ENCODE measurements at places on chromosomes 11 and 22.

DNA sequence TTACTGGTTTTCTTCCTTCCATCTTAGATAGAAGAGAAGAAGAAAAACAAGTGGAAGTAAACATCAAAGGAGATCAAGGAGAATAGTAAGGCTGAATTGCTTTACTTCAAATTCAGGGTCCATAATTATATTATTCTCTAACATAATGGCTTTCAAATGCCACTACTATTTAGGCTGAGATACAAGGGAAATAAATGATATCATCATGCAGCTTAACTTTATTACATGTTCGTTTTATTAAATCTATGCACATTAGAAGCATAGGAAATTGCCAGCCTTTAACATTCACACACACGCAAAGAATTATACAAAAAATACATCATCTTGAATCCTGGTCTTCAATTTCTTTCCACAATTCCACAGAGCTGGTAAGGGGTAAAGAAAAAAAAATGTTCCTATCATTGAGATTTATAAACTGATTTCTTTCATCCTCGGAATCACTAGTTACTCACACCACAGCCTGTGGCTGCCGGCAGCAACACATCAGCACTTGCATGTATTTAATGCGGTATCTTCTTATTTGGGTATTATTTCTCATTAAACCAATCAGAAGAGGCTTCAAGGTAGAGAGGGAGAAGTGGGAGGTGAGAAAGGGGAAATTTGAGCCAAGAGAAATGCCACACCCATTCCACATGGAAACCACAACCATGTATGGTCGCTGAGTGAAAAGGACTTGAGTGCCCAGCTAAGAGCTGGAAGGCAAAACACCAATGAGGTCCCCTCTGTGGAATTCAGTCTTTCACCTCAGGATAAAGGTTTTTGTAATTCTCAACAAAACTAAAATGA is 26.3 kb downstream of the SYTL2 start:
- no peak for DNase-seq

DNA sequence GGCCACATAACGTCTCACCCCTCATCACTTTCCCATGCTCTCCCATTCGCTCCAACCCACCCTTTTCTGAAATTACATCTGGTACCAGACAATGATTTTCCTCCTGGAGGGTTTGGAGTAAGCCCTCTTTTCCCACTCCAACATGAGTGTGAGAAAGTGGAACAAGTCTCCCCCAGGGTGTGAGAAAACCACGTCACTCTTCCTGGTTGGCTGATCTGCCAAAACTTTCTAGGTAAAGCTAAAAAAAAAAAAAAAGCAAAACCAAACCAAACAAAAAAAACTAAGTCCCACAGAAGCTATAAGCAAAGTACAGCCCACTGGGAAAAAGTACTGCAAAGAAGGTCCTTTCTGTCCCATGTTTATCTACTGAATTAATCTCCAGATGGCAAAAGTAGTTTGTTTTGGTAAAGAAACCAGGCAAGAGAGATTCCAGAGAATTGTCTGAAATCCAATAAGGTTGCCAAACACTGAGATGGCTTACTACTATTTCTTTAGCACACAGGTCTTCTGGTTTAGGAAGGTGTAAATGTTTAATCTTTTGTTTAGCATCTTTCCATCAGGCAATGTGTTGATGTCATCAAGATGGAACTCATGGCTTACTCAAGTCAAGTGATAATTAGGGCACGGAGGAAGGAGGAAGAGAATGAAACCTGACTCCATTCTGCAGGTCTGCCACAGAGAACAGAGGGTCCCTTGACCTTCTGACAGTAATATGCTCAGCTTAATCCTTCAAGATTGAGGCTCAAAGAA is 395.6 kb downstream of the LARGE1 start:
- no peak for DNase-seq

GRCh38 chr11:130330101-130330684 is 15.5 kb upstream of the ZBTB44 start:
- no peak for DNase-seq

DNA sequence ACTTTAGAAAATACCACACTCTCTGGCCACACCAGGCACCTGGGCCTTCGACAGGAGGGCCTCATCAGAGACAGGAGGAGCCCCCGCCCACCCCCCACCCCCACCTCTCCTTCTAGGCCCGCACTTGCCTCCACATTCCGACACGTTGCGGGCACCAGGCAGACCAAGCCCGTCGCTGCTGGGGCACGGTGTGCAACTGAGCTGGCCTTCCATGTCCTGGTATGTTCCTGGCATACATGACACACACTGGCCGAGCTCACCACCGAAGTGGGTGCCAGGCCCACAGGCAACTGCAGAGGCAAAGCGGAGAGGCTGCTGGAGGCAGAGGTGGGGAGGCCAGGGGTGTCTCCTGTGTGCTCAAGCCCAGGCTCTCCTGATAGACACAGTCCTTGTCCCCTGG is 27.0 kb upstream of the TTLL12 start:
- DNase-seq, result no peak

DNA sequence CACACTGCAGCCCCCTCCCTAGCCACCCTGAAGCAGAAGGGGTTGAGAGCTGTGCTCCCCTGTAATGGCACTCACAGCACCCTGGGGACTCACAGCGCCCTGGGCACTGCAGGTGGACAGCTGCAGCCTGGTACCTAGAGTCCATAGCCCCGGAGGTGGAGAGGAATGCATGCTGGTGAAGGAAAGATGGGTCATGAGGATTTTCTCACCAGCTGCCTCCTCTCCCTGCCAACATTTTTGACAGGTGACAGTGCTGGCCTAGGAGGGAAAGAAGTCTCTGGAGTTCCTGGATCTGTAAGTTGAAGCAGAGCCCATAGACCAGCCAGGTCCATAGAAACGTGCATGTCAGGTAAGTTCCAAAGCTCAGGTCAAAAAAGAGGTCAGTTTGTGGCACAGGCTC is 330.5 kb downstream of the TENM4 start:
- DNase-seq, result no peak

DNA sequence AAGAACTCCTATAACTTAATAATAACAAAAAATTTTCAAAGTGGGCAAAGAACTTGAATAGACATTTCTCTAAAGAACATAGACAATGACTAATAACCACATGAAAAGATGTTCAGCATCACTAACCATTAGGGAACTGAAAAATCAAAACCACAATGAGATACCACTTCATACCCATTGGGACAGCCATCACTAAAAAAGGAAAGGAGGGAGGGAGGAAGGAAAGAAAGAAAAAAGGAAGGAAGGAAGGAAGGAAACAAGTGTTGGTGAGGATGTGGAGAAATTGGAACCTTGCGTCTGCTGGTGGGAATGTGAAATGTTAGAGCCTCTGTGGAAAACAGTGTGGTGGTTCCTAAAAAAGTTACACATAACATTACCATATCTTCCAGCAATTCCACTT is 55.8 kb downstream of the MS4A13 start:
- no peak for DNase-seq

GRCh38 chr11:134642206-134642605 is 230.2 kb upstream of the B3GAT1 start:
- DNase-seq, result no peak

DNA sequence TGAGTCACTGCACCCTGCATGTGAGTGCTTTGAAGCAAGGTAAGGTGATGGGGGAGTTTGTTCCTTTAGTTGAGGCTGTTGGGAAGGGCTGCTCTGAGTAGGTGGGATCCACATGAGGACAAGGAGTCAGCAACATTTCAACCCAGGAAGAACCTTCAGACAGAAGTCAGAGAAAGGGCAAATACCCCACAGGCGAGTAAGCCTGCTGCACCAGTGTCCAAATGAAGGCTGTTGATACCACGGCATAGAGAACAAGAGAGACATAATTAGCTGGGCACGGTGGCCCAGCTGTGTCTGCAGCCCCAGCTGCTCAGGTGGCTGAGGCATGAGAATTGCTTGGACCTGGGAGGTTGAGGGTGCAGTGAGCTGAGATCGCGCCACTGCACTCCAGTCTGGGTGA is 54.3 kb upstream of the CLMP start:
- no peak for DNase-seq

Measured in hematopoietic multipotent progenitor cell (in vitro differentiated cells).